ENCODE measurements at places on chromosomes 4 and X.

GRCh38 chrX:21725496-21725895 lies 32.4 kb downstream of the SMPX start:
- H3K4me3 ChIP-seq = no peak overlapping the region
- no peak overlapping the region for H3K27ac ChIP-seq
- no peaks in the 10 kb centered on the region for H3K27me3 ChIP-seq
- no peak for DNase-seq

DNA sequence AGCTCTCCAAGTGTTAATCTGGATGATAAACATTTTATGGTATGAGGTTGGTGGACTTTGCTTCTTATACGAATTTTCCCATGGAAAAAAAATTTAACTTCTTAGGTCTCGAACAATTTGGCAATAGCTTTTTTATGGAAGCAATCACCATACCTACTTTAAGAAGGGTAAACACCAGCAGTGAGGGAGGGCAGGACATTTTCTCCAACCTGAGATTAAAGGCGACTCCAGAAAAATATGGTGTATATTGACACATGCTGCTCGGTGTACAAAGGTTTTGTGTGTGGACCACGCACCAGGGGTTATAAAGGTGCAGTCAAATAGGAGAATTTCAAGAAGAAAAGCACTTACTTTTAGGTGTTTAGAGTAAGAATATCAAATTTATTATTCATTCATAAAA lies 34.2 kb upstream of the SULT1E1 start:
- H3K36me3 ChIP-seq = no peaks in the 10 kb centered on the region
- H3K4me1 ChIP-seq = no peaks in the 10 kb centered on the region
- no peak overlapping the region for H3K4me3 ChIP-seq
- H3K27ac ChIP-seq = no peak overlapping the region
- no peaks in the 10 kb centered on the region for H3K27me3 ChIP-seq

GRCh38 chr4:32207456-32207855 lies 1487.3 kb downstream of the PCDH7 start:
- no peak for DNase-seq
- H3K36me3 ChIP-seq = no peaks in the 10 kb centered on the region
- H3K4me3 ChIP-seq = no peak overlapping the region
- H3K27me3 ChIP-seq = no peaks in the 10 kb centered on the region
- no peaks in the 10 kb centered on the region for H3K4me1 ChIP-seq

GRCh38 chr4:53734584-53735353 lies 143.5 kb upstream of the LNX1 start:
- H3K27me3 ChIP-seq = no peaks in the 10 kb centered on the region
- H3K4me3 ChIP-seq = no peak overlapping the region
- no peaks in the 10 kb centered on the region for H3K36me3 ChIP-seq
- no peaks in the 10 kb centered on the region for H3K4me1 ChIP-seq
- no peak for DNase-seq

DNA sequence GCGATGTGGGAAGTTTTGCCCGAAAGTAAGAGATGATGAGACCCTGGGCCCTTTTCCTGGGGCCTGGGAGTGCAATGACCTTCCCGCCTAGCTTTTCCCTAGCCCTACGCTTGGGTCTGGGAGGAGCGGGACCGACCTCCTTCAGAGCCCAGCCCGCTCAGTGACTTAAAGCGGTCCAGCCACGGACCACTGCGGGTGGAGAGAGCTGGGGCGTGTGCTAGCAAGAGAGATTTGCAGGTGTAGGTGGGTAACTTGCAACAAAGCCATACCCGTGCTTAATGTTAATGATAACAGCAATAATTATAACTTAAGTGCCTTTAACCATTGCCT lies 503 bp upstream of the PDE5A start:
- peak overlapping the region; percentile 74 for H3K4me3 ChIP-seq
- DNase-seq = no peak
- no peaks in the 10 kb centered on the region for H3K4me1 ChIP-seq

DNA sequence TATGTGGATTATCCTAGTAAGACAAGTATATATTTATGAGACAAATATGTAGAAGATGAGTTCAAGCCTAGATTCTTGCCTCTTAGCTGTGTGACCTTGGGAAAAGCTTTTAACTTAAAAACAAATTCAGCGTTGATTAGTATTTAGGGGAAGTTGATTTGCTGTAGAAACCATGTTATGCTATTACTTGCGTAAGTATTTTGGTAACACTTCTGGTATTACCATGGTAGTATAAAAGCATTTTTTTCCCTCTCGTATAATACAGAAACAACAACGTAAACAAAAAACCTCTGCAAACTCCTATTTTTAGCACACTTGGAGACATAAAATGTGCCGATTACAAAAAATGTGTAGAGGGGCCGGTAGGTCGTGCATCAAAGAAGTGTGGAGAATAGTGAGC lies 33.2 kb downstream of the STAG2 start:
- no peaks in the 10 kb centered on the region for H3K36me3 ChIP-seq
- no peak overlapping the region for H3K4me3 ChIP-seq
- no peaks in the 10 kb centered on the region for H3K4me1 ChIP-seq
- H3K27ac ChIP-seq = no peak overlapping the region
- DNase-seq = no peak

- no peaks in the 10 kb centered on the region for H3K4me1 ChIP-seq
- peak overlapping the region; percentile 47 for H3K4me3 ChIP-seq
- H3K27me3 ChIP-seq = no peaks in the 10 kb centered on the region
Measured at GRCh38 chrX:132217203-132218073, 1.8 kb downstream of the RAP2C start.

DNA sequence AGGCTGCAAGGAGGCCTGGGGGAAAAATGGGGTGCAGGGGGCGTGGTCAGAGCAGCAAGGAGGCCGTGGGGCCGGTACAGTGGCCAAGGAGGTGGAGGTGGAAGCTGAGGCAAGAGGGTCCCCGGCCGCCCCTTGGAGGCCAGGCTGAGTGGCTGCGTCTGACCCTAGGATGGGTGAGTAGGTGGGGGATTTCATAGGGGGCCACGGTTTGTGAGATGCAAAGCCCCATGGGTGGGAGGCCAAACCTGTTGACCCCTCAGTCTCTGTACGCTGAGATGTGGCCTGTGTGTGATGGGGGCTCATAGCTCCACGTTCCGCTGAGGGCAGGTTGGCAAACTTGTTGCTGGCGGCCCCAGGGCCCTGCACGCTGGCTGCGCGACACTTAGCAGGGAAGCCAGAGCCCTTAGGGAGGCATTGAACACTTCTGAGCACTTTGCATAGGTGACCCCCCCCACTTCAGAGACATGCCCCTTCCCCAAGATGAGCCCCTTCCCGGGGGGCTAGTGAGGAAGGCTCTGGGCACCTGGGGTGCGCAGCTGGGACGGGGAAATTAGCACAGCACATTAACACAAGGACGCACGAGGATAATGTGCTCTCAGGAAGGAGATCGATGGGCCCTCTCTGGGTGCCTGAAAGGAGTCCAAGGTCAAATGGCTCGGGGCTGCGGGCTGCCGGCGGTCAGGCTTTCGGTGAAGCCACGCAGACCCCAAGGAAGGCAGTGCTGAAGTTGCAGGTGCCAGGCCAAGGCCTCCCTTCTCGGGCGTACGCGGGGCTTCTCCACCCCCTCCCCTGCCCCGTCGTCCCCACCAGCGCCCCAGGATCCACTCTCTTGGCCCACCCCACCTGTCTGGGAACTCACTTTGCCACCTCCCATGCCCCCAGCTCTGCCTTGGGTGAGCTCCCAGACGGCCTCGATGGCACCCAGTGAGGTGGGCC lies 107.4 kb downstream of the HMX1 start:
- no peak overlapping the region for H3K4me3 ChIP-seq
- no peaks in the 10 kb centered on the region for H3K27me3 ChIP-seq
- no peaks in the 10 kb centered on the region for H3K36me3 ChIP-seq
- no peaks in the 10 kb centered on the region for H3K4me1 ChIP-seq
- DNase-seq = no peak

DNA sequence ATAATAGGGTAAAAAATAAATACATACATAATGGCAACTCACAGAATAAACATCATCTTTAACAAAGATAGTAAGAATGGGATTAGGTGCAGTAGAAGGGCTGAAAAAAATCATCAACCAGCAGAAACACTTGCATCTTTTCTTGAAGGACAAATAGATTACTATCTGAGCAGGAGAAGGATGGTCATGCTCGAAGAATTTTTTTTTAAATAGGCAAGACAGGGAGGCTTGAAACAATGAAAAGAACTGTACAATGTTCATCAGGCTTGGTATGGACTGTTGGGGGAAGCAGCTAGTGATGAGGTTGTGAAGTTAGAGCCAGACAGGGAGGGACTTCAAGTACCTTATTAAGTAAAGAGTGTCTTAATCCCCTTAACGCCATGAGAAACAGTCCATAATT lies 167.4 kb upstream of the LDB2 start:
- DNase-seq = no peak
- H3K4me1 ChIP-seq = no peaks in the 10 kb centered on the region
- no peaks in the 10 kb centered on the region for H3K36me3 ChIP-seq
- no peak overlapping the region for H3K27ac ChIP-seq
- no peaks in the 10 kb centered on the region for H3K27me3 ChIP-seq
- H3K4me3 ChIP-seq = no peak overlapping the region

DNA sequence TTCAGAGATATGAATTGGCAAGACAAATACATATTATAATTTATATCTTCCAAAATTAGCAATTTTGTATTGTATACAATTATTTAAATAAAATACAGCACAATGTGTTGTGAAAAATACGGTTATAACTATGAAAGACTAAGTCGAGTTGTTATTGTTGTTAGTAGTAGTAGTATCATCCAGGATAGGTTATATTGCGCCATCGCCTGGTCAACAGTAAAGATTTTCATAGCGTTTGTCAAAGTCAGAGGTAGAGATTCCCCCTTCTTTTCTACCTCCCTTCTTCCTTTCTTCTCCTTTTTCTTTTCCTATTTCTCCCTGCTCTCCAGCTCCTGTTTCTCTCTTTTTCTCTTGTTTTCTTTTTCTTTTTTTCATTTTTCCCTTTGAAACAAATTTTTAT lies 499.1 kb upstream of the EPHA5 start:
- no peaks in the 10 kb centered on the region for H3K4me1 ChIP-seq
- no peak overlapping the region for H3K27ac ChIP-seq
- DNase-seq = no peak
- H3K36me3 ChIP-seq = no peaks in the 10 kb centered on the region
- H3K27me3 ChIP-seq = no peaks in the 10 kb centered on the region

- no peak overlapping the region for H3K4me3 ChIP-seq
- no peaks in the 10 kb centered on the region for H3K27me3 ChIP-seq
- peaks cover 7% of the 10 kb centered on the region for H3K4me1 ChIP-seq
- no peak for DNase-seq
- H3K36me3 ChIP-seq = no peaks in the 10 kb centered on the region
Measured at GRCh38 chr4:95415346-95415771, 133.4 kb downstream of the UNC5C start.

- H3K4me1 ChIP-seq = no peaks in the 10 kb centered on the region
- H3K36me3 ChIP-seq = no peaks in the 10 kb centered on the region
- H3K27me3 ChIP-seq = peaks cover 3% of the 10 kb centered on the region
- H3K27ac ChIP-seq = no peak overlapping the region
- no peak for DNase-seq
- H3K4me3 ChIP-seq = no peak overlapping the region
Measured at GRCh38 chrX:115259238-115259875, 25.5 kb upstream of the LRCH2 start.
